ENCODE measurements at places on chromosomes 12 and 14.

GRCh38 chr12:101650346-101651117, 46.9 kb upstream of the CHPT1 start:
- DNase-seq = peak; percentile 21

DNA sequence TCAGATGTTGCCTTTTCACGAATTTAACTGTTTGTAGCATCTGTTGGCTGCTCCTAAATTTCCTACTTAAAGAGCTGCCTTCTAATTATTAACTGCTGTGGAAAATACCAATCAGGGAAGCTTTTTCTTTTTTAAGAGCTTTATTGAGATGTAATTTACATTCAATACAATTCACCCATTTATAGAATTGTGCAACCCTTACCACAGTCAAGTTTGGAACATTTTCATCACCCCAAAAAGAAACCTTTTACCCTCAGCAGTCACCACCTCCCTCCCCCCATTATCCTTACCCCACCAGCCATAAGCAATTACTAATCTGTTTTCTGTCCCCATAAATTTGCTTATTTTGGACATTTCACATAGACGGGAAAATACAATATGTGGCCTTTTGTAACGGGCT, 1.4 kb downstream of the PCNX4 start:
- peak; percentile 18 for DNase-seq

GRCh38 chr12:55516391-55516790, 24.2 kb downstream of the OR6C68 start:
- DNase-seq = no peak

GRCh38 chr14:76456200-76456599, 80.3 kb downstream of the ESRRB start:
- DNase-seq = peak; percentile 25

GRCh38 chr14:53613404-53614253, 343.0 kb downstream of the BMP4 start:
- DNase-seq = peak; percentile 56

GRCh38 chr12:82996168-82996812, 309.6 kb downstream of the TMTC2 start:
- no peak for DNase-seq

GRCh38 chr14:100138082-100138787, 21.2 kb downstream of the DEGS2 start:
- DNase-seq = no peak

GRCh38 chr12:131060011-131060703, 106.5 kb downstream of the ADGRD1 start:
- no peak for DNase-seq

- no peak for DNase-seq
Measured at GRCh38 chr14:71799841-71800240, 132.4 kb upstream of the RGS6 start.

GRCh38 chr12:8779281-8779680, 43.1 kb upstream of the A2ML1 start:
- DNase-seq = no peak

DNA sequence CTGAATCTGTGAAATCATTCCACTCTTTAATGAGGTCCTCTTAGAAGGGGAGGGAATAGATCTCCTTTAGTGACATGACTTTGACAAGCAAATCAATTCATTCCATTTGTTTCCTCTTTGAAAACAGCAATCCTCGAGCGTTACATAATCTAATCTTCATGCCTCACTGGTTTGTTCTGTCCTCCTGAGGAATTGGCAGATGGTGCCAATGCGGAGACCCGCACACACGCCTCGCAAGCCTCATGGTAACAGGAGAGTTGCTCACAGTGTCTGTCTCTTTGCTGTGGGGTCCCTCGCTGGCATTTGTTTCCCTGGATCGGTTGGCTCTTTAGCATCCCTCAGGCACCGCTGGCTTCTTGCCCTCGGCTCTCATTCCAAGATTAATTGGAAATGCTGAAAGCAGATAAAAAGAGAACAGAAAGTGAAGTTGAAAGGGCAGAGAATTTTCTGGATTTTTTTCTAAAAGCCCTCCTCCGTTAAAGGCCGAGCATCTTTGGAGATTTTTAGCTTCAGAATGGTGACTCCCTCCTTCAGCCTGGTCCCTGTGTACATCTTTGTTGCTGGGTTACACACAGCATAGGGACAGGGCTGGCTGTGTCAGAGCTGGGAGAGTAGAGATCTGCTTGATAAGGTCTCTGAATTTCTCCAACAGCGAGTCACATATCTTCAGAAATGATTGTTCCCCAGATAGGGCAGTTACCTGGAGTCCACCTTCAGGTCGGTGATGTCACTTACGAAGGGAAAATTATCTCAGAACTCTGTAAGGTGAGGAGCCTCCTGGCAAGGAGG, 10.1 kb upstream of the CABP1 start:
- DNase-seq = no peak

GRCh38 chr12:132152953-132153352, 8.7 kb downstream of the NOC4L start:
- DNase-seq = no peak

DNA sequence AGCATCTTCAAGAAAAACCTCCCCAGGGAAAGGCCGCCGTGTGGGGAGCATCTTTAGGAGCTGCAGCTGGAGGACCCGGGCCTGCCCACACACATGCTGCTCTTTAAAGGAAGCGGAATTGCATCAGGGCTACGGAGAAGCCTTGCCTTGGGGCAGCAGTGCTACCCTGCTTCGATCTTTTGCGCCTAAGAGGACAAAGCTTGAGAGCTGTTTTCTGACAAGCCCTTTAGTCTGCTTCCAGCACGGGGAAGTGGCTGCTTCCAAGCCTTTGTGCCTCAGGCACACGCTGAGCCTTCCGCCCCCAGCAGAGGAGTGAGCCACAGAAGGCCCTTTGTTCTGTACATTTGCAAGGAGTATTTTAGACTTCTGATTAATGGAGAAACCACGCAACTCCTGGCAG, 31.5 kb downstream of the COA8 start:
- peak; percentile 53 for DNase-seq

GRCh38 chr12:56153678-56154065, 1.3 kb downstream of the MYL6B start:
- no peak for DNase-seq

DNA sequence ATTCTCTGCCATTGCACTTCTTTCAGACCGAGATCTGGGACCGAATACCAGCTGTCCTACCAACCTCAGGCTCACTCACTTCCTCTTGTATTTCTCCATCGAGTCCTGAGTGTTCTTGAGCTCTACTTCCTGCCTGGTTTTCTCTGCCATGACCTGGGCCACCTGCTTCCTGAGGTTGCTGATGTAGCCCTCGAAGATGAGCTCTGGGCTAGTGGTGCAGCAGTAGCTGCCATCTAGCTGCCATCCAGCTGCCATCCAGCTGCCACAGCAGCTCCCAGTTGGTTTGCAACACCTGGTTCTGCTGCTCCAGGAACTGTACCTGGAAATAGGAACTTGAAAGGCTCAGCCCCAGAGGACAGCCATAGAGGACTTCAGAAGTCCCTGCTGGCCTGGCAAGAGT, 15.0 kb upstream of the KRT73 start:
- no peak for DNase-seq

DNA sequence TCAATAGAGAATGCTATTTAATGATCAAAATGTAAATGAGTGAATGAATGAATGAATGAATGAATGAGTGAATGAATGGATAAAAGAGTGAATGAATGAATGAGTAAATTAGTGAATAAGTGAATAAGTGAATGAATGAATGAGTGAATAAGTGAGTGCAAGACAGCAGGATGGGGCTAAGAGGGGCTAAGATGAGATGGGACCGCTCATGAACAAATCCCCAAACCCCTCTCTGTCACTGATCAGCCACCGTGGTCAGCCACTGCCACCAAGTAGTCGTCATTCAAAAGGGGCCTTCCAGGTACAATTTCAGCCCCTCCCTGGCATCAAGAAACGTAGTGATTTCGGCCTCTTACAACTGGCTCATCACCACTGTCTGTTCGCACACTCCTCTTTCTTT, 79.2 kb downstream of the BCL11B start:
- no peak for DNase-seq

- DNase-seq = peak; percentile 91
Measured at GRCh38 chr14:37197421-37198272, at the start of gene MIPOL1. TSS of gene MIPOL1 (plus strand) at chr14:37197937. CDS start at chr14:37247889, 49,952 bp downstream.

DNA sequence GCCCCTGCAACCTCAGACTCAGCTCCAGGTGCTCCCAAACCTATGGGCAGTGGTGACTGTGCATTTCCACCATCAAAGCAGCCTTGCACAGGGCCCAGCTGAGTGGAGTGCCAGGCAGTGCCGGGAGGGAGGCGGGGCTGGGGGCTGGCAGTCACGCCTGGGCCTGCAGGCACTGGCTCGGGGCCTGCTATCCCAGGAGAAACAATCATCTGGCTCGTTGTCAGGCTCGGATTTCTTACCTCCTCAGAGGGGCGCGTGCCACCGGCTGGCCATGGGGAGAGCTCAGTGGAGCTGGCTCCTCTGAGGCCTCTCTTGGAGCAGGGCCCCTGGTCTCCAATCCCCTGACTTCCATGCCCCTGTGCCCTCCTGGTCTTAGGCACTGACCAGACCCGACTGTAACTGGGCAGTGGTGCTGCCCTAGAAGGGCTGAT, 20.2 kb upstream of the PPP1R13B start:
- no peak for DNase-seq

Data from iris pigment epithelial cell (primary cell).